ENCODE measurements at places on chromosomes 5 and 9.

GRCh38 chr9:123248630-123249029 lies 19.8 kb downstream of the STRBP start:
- no peak for DNase-seq

- DNase-seq, result no peak
Measured at GRCh38 chr9:134168757-134169550, 4.6 kb upstream of the RNU6ATAC start.

DNA sequence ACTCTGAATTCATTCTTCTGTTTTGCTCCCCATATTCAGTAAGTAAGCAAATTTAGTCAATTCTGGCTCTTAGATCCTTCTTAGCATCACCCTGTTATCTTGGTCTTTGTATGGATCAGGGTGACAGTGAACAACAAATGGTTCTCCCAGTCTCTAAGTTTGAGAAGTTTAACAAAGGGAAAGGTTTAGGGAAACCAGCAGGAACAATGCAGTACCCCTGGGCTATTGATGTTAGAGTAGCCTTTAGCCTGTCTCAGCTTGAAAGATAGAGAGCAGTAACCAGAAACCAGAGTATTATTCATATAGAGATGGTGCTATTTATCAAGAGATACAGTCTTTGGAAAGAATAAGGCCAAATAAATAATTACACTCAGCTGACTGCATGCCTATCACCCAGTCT lies 241.8 kb downstream of the CDH12 start:
- no peak for DNase-seq

GRCh38 chr5:56543441-56544388 lies 271.6 kb upstream of the MAP3K1 start:
- no peak for DNase-seq

GRCh38 chr9:100125910-100126309 lies 26.9 kb downstream of the INVS start:
- no peak for DNase-seq

GRCh38 chr9:106590759-106591505 lies 272.0 kb upstream of the ZNF462 start:
- DNase-seq, result no peak

- no peak for DNase-seq
Measured at GRCh38 chr9:84670138-84671041, 861 bp downstream of the NTRK2 start.

DNA sequence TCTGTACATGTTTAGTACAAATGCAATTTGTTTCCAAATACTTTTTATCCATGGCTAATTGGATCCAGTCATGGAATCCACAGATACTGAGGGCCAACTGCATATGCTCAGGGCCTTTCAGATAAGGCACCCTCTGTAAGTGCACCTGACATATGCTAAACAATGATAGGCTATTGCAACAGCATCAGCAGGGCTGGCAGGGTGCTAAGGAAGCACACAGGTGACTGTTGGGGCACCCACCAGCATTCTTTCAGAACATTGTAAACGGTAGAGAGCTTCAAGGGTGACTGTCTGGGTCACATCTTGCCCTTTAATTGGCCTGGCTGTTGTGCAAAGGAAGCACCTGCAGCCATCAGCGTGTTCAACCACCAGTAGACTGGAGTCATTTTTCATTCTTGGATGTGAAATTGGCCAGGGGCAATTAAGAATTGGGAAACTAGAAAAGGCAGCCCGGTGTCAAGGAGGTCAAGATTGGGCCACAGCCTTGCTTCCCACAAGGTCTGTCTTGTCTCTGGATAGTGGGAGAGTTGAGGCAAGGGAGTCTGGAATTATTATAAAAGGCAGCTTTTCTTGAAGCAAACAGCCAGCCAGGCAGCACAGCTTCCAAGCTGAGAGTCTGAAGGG lies 129.3 kb upstream of the RAI14 start:
- no peak for DNase-seq
